ENCODE measurements at places on chromosomes 6 and 20. TPM values are rescaled to one million over a fixed set of nuclear protein-coding genes. Genes with fewer than 3 reads are reported as not detected.
A peak's percentile ranks its signal among the peaks of the same experiment; 100 is the strongest.

The BPI gene
- total RNA-seq = not detected

The SOX4 gene
- 91.4 TPM for total RNA-seq

The KAT14 gene
- 31.9 TPM for total RNA-seq

The CALHM5 gene
- total RNA-seq = 0.45 TPM

The PET117 gene
- 17.8 TPM for total RNA-seq

The HTR1E gene
- total RNA-seq = not detected

The ADGB gene
- total RNA-seq = not detected

The RALY gene
- 313 TPM for total RNA-seq

The DEFB132 gene
- total RNA-seq = not detected

The DPPA5 gene
- total RNA-seq = not detected

The MDC1 gene
- 107 TPM for total RNA-seq

The CDH26 gene
- 0.86 TPM for total RNA-seq

The FNDC11 gene
- 1.5 TPM for total RNA-seq

GRCh38 chr20:58719971-58720371 lies 27.4 kb downstream of the NPEPL1 start:
- DNase-seq = no peak

DNA sequence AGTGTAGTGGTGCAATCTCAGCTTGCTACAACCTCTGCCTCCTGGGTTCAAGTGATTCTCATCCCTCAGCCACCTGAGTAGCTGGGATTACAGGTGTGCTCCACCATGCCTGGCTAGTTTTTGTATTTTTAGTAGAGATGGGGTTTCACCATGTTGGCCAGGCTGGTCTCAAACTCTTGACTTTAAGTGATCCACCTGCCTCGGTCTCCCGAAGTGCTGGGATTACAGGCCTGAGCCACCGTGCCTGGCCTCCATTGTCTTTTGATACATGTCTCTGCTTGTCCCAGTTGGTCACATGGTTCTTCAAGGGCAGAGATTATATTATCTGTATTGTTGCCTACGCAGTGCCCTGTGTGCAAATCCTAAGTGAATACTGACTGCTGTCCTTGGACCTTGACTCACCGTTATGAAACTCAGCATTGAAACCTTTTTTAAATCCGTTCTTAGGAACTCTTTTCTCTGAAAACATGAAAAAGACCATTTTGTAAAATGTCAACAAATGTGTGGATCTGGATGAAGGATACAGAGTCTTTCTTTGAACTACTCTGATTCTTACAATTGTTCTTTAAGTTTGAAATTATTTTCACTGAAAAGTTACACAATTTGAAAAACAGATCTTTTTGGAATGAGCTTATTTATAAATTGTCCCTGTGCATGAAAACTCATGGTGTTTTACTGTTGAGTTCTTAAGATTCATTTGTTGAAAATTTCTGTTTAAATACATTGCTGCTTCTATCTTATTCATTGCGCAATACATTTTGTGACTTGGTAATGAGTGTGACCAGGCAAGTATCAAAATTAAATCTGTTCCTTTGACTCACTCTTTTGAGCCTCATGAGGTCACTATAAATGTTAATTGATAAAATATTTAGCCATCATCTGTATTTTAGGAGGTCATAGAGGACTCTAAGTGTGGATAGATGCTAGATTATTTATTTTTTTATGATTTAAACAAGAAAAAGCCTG lies 293.5 kb downstream of the UTRN start:
- no peak for DNase-seq

GRCh38 chr20:3551681-3552434 lies 81.0 kb downstream of the ATRN start:
- no peak for DNase-seq

- DNase-seq = no peak
Observed at GRCh38 chr6:123994168-123994567, 190.5 kb downstream of the NKAIN2 start.

GRCh38 chr6:28207510-28208110 lies 17.5 kb upstream of the ZSCAN9 start:
- peak; percentile 30 for DNase-seq

- DNase-seq = no peak
Observed at GRCh38 chr20:61760321-61760720, 305.4 kb downstream of the TAF4 start.

DNA sequence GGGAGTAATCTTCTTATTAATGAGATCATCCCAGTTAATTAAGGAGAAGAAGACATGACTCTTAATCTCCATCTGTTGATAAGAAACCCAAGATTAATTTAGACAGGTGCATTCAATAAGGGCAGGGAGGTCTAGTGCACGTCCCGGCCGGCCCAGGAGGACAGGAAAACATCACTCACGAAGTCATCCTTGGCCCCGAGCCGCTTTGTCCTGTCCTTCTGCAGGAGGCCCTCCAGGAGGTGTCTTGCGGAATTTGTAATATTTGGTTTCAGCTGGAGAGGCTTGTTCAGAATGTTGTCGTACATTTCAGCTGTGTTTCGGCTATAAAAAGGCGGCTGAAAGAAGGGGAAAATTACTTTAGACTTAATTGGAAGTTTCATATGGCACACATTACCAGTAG lies 118.4 kb upstream of the SLC2A12 start:
- no peak for DNase-seq

GRCh38 chr6:111282515-111282914 lies 195.2 kb downstream of the SLC16A10 start:
- no peak for DNase-seq

DNA sequence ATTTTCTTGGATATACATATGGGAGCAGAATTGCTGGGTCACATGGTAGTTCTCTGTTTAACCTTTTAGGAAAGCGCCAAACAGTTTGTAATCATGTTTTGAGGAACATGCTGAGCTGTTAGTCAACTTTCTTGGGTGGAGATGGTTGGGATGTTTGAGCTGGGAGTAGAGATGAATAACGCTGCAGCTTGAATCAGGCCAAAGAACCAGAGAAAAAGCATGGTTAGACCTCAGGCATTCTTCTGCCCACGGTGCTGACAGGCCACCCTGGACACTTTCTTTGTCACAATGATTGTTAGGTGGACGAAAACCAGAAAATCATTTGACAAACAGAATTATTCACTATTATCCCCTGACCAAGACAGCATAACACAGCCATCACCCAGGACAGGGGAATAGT lies 66.8 kb downstream of the PRDM1 start:
- DNase-seq = no peak

DNA sequence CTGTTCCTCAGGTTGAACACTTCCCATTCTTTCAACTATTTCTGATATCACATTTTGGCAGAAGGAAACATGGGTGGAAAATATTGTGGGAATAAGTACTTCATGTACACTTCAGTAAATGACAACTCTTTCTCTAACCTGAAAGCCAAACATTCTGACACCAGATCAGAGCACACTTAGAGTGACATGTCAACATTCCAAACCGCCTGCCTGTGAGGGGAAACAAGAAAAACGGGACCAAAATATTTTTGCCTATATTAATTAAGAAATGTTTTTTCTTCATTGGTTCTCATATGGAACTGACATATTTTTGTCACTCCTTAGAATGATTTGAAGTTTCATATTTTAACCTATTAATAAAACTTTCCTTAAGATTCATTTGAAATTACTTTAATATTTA lies 483.1 kb downstream of the MAFB start:
- no peak for DNase-seq

DNA sequence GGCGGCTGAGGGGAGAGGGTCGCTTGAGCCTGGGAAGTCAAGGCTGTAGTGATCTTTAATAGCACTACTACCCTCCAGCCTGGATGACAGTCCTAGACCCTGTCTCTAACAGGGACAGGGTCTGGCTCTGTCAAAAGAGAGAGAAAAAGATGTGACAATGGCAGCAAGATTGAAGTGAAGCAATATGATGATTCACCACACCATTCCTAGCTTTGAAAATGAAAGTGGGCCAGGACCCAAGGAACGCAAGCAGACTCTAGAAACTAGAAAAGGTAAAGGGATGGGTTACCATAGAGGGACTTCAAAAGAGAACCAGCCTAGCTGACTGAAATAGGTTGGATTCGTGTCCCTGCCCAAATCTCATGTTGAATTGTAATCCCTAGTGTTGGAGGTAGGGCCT lies 426.9 kb downstream of the HTR1B start:
- no peak for DNase-seq

DNA sequence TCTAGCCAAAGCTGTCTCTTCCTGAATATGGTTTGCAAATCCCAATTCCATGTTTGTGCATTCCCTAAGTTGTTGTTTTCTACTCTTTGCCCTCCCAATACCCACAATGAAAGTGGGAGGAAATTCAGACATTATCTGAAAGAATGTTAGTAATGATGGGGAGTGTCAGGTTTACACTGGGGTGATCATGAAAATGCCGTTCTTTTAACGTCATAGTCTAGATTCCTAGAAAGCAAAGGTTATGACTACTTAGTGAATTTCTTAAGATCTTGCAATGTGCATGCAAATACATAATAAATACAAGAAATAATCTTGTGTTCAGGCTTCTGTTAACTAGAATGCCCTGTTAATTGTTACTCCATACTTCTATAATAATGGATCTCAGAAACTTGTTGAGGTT lies 101.0 kb downstream of the LCA5 start:
- no peak for DNase-seq

- no peak for DNase-seq
Observed at GRCh38 chr20:37277253-37277593, 12.2 kb upstream of the MANBAL start.

DNA sequence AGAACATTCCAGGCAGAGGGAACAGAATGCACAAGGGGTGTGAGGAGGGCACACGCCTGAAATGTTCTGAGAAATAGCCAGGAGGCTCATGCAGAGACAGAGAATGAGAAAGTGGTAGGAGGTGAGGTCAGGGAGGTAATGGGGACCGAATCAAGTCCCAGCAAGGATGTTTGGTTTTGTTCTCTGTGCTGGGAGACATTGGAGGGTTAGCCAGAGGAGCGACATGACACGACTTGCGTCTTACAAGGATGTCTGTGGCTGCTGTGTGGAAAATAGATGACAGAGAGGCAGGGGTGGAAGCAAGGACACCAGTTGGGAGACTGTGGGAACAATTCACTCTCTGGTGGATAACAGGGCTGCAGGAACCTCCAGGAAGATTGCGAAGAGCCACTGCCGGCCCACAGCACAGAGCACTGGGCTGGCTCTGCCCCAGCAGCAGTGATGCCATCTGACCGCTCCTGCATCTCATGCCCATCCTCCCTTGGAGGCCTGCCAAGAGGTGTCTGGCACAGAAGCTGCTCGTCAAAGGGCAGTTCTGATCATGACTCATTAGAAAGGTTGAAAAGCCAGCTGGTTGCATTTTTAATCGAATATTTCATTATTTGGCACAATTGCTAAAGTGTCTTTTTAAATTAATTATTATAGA lies 57.7 kb upstream of the CD83 start:
- no peak for DNase-seq

DNA sequence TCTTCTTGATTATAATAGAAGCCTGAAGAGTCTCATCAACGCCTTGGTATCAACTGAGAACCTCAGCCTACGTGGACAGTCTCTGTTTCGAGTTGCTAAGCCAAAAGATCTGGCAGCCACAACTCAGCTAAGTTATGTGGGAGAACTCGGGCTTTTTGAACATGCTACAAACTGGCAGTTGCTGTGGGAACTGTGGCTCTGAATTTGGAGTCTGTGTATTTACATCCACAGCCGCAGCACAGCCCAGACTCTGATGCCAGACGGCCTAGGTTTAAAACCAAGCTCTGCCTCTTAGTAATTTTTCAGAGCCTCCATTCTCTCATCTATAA lies 35.8 kb downstream of the RIPOR2 start:
- no peak for DNase-seq

DNA sequence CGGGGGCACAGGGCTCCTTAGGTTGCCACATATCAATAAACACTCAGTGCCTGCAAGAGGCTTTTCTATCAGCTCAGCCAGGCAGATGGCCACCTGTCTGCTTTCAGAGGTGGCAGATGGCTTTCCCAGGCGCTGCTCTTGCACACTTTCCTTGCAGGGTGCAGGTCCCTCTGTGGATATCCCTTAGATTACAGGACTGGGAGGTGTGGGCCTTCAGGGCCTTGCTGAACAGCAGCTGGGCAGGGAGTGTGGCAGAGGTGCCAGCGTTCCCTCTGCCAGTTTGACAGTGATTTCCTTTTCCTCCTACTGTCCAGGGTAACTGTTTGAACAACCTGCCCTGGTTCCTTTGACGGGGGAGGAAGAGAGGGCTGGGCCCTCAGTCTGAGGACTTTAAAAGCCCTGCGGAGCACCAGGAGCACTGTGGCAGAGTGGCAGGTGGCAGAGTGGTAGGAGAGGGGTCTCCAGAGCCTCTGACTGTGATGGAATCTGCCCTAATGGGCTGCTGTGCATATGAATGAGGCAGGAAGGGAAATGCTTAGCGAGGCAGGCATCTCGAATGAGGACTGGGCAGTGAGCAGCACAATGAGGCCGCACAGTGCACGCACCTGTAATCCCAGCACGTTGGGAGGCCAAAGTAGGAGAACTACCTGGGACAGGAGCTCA lies 34.2 kb downstream of the ABHD12 start:
- no peak for DNase-seq

DNA sequence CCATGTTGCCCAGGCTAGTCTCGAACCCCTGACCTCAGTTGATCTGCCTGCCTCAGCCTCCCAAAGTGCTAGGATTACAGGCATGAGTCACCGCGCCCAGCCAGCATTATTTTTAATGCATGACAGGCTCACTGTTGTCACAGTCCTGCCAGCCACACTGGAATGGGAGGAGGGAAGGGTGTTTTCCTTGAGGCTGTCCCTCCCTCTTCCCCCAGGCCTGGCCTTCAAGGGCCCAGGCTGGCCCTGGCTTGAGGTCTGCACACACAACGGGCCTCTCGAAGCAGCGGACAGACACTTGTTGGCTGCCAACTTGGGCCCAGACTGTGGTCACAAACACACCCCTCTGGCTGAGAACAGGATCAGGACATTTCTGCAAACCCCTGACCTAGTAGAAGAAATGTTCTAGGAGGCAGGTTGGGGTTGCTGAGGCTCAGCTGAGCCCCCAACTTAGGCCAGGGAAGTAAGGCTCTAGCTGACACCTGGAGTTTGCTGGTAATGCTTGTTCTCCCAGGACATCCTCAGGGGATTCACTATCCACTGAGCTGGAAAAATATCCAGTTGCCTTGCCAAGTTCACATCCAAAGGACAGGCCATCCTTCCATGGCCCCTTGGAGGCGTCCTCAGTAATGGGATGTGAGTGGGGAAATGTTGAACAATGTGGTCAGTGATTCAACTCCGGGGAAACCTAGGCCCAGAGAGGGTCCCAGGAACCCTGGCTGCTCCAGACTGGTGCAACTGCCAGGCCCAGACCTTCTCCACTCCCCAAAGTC lies 9.9 kb downstream of the SNTA1 start:
- DNase-seq = no peak

- no peak for DNase-seq
Observed at GRCh38 chr20:57589728-57590484, 29.0 kb downstream of the PCK1 start.

- DNase-seq = no peak
Observed at GRCh38 chr6:2857580-2858337, 16.1 kb upstream of the SERPINB1 start.

Measured in neural crest cell (in vitro differentiated cells).